Cortex of kidney (tissue), 1 donor: ENCODE measurements at places on chromosomes 3 and 15.

DNA sequence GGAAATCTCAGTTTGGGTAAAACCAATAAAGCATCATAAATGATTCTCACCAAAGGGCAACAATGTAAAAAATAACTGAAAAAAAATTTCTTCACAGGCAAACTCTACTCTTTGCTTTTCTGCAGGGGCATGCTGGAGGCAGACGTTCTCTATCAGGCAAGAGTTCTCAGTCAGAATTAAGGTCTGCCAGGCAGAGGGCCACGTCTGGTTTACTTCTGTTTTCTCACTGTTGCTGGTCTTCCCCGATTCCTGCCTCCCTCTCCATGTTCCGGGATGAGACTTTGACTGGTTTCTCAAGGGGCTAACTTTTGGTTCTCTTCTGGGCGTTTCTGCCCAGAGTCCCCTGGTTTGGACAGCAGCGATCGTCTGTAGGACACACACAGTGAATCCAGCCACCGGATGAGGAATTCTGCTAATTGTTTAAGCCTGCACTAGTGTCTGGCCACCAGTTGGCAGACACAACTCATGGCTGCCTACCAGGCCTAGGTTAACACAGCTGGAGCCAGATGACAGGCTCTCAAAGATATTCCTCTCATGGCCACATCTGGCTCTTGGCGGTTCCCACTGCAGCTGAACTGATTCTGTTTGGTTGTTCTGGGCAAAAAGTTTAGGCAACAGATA lies 273.1 kb downstream of the FOXP1 start:
- no peak for DNase-seq

DNA sequence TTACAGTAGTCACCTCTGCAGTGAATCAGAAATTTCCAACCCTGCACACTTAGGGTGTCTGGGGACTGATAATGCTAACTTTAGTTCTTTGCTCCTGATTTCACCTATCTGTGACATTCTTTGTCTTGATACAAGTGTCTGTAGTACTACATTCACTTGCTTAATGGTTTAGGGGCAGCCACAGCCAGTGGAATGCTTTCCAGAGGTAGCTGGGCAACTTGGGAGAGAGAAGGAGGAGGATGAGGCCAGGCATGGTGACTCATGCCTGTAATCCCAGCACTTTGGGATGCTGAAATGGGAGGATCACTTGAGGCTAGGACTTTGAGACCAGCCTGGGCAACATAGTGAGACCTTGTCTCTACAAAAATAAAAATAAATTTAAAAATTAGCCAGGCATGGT lies 8.5 kb downstream of the BAHD1 start:
- no peak for DNase-seq

DNA sequence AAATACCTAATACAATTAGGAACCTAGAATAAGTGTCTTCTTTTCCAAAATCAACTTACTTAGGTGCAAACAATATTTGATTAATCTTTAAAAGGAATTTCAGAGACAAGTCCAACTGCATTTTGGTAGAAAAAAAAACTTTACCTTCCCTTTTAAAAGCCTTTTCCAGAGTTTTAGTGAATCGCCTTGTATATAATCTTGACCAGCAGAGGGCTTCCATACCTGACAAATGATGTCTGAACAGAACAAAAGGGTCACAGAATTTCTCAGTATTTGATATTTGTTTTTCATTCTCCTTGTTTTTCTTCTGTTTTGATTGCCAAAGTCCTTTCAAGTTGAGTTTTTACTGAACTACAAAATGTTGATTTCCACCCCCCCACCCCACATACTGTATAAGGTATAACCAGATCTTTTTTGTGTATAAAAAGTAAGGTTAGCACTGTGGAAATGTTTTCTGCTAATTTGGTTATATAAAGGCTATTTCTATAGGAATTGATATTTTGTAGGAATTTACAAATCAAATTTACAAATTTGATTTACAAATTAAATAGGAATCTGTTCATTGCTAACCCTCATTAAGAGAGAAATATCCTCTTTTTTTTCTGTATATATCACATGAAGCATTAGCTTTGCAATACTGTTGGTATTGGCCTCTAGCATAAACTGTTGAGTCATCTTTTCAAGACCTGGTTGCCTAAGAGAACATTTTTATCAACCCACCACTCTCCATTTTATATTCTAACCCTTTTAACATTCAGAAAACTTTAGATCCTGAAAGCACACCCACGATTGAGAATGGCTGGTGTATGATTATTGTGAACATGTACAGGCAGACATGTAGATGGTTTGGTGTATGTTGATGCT lies 464.1 kb upstream of the RARB start:
- DNase-seq = no peak

DNA sequence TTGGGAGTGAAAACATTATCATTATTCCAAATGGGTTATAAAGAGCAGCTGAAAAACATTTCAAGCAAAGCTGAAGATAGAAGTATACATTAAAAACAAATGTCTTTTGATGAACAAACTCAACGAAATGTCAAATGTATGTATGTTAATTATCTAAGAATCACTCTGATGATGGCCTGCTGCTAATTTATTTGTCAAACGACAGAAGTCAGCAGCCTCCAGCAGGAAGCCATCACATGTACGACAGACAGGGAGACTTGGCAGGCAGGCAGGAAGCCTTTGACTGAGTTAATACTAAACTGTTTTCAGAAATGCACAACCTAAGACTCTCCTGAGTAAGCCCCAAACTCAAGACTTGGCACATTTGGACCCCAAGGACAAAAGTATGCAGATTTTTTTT lies 491.1 kb downstream of the ZNF385D start:
- no peak for DNase-seq

GRCh38 chr15:93321881-93322282 lies 232.9 kb upstream of the RGMA start:
- DNase-seq = no peak

GRCh38 chr3:105254154-105254553 lies 112.6 kb upstream of the ALCAM start:
- DNase-seq = no peak

DNA sequence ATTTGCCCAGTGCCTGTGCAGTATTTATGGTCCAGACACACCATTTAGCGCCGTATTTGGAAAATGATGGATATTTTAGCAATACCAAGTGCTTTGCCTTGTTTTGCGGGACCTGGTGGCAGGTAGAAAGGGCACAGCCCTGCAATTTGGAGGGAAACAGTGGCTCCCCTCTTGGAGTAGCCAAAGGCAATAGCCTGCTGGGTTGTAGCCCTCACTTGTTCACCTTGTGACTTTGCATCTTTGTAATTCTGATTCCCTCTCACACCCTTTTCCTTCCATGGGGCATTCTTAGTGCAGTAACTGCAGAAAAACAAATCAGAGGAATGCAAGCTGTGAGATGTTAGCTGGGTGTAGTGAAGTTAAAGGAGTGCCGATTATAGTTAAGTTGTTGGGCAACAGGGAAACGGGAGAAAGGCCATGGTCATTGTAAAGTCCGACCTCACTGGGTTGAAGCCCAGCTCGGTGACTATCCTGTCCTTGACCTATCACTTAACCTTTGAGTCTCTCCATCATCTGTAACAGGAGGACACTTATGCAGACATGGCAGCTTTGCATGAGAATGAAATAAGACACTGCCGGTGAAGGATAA lies 131.0 kb upstream of the KLHL25 start:
- no peak for DNase-seq

GRCh38 chr15:69834761-69835160 lies 263.0 kb downstream of the TLE3 start:
- DNase-seq = no peak
